ENCODE measurements at places on chromosomes 6 and 20.

- no peak for DNase-seq
Measured at GRCh38 chr20:17640146-17640874, 41.7 kb downstream of the RRBP1 start.

DNA sequence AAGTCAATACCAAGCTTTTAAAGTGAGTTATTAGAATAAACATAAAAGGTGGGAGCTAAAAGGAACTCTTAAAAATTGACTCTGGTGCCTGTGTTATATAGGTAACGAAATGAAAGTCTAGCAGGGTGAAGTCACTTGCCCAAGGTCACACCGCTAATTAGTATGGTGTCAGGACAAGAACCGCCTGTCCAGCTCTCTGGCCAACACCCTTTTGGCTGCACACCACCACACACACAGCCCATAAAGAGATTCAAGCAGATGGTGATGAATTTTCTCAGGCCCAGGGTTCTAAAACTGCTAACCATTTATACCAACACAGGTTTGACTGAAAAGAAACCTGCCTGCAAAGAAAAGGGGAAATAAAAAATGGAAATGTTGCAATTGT is 20.2 kb downstream of the GFOD1 start:
- no peak for DNase-seq

GRCh38 chr20:48788486-48789072 is 39.2 kb downstream of the PREX1 start:
- no peak for DNase-seq

DNA sequence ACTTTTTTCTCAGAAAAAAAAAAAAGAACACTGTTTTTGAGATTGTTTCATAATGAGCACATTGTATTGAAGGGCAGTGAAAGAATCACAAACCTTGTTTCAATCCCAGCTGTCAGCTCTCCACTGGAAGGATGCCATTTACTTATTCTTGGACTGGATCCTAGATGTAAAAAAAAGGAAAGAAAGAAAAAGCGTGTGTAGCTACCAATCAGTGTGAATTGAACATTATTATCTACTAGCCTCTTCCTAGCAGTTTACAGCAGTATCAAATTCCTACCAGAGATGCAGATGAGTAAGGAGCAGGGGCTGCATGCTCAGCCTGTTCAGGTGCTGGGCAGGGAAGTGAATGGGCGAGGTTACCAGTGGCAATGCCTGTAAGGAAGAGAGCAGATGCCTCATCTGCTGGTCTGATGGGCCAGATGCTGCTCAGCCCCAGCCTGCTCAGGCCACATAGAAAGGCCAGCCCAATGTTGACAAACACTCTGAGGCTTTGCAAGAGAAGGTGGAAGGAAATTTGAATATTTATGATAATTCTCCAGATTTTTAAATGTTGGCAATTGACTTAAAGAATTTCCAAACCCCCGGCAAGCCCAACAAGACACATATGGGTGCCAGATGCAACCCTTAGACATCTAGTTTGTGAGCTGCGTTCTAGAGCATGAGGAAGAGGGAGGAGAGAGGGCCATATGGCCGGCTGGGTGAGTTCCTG is 189.5 kb downstream of the IBTK start:
- no peak for DNase-seq

DNA sequence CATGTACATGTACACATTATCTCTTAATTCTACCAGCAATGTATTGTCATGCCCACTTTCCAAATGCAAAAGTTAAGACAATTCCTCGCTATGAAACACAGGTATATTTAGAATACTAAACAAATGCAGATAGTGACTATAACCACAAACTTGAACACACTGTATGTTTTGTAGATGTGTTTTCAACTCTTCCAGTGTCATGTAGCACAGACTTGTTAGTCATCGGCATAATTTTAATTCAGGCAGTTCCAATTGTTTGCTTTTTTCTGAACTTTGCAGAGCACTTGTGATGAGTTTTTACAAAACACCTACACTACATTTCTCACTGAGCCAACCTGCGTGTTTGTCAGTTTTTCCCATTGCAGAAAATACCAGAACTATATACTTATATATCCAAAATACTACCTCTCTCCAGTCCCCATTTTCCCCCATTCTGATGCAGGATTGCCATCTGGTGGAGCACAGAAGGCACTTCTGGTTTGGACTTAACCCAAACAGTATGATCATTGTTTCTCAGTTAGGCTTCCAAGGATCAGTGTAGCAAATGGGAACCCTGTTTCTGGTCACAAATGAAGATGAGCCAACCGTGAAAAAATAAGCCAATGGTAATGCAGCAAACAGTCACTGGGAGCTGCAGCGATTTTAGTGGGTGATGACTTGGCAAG is 143.4 kb downstream of the ADGRB3 start:
- DNase-seq = no peak

DNA sequence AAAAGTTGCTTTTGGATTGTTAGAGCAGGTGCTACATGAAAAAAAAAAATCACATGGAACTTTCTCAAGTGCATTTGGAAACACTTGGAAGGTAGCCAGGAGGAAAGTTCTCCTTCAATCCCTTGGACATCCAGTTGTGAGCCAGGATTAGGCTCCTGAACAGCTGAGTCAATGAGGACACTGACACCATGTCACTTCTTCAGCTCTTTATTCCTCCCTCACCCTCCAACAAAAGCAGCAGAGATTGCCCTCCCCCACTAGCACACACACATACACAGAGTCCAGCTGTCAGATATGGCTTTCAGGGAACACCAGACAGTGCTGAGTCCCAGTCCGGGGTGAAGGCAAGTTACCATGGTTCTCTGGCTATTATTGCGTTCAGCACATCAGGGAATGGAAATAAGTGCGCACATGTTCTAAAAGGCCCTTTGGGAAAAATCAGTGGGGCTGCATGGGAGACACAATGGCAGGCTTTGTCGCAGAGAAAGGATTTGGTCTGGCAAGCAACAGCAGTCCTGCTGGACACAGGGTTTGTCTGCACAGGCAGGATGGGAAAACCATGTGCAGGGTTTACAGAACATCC is 124.7 kb upstream of the MARCKS start:
- no peak for DNase-seq

All from T follicular helper cell (primary cell).